ENCODE measurements at places on chromosomes 7 and 10.

DNA sequence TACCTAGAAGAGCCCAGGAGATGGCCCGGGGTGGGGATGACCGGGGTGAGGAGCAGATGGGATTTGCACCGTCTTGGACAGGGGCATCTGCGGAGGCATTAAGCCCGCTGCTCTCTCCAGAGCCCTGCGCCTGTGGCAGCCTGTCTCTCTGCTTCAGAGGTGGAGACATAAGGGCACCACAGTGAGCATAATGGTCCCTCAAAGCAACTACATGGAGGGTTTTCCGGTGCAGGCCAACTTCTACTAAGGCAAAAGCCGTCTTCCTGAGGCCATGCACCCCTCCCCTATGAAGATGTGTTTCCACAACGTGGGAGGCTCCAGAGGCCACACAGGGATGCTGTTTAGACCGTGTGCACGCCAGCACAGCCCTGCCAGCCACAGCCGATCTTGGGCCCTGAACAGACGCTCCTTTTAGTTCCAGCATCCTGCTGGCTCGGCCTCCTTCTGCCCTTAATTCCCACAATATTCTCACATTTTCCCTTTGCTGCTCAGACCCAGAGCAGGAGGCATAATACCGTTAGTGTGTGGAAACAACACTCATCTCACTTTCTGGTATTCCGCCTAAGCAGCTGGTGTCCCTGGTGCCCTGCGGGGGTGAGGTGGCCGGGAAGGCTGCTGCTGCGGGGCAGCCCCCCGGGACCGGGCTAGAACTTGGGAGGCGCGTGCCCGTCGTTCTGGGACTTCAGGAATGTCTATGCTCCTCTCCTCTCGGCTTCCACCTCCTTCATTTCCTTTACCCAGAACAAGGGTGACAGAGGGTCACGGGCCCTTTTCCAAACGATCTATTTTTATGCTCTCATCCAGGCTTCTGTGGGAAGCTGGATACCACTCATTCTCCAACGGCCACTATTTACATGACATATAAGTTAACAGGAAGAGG, 266.9 kb downstream of the TNS3 start:
- peak; percentile 83 for DNase-seq

DNA sequence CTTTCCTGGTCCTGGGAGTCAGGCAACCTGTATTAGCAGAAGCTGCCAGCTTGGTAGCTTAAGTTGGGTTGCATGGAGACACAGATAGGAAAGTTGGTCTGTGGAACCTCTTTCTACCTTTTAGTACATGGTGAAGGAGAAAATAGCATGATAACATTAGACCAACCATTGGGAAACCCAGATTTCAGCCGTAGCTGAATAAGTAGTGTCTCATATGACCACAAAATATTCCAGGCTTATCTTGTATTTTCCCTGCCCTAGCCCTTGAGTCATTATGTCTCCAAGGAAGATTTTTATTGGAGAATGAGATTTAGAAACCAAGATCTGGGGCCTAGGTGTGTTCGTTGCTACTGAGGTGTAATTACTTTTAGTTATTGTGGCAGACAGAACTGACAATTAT, 67.2 kb downstream of the CCSER2 start:
- no peak for DNase-seq

GRCh38 chr7:108535257-108535656, 9.3 kb upstream of the PNPLA8 start:
- DNase-seq: no peak

- no peak for DNase-seq
Measured at GRCh38 chr7:137728426-137728825, 118.3 kb downstream of the DGKI start.

DNA sequence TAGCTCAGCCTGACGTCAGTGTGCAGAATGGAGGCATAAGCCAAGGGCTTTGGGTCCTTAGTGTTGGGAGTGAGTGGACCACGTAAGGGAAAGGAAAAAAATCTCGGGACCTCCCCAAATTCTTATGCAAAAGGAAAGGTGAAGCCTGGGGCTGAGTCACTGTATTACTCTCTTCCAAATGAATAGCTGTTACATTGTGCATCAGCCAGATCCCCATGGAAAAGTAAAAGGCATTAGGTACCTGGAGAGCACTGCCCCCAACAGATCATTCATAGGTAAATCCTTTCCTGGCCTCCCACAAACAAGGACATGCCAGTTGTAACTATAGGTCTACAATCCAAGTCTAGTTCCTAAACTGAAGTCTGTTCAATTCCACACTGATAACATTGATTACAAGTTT, 170.5 kb downstream of the C1GALT1 start:
- DNase-seq: no peak

DNA sequence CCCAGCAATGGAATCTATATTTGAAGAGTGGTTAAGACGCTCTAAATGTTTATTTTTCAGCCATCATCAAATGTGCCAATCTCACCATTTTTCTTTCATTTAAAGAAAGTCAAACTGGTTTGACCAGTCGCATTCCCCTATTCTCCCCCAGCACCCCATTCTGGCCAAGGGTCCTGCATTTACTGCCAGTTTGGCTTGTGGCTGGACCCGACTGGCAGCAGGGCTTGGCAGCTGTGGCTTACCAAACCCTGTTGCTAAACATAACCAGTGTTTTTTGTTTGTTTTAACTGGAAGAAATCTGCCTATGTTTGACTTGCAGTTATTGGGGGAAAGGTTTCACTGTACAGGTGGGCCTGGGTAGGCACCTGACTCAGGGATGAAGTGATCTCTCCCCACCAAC, 116.3 kb downstream of the CYP26A1 start:
- no peak for DNase-seq

GRCh38 chr10:48476279-48476982, 128.4 kb downstream of the ARHGAP22 start:
- no peak for DNase-seq

DNA sequence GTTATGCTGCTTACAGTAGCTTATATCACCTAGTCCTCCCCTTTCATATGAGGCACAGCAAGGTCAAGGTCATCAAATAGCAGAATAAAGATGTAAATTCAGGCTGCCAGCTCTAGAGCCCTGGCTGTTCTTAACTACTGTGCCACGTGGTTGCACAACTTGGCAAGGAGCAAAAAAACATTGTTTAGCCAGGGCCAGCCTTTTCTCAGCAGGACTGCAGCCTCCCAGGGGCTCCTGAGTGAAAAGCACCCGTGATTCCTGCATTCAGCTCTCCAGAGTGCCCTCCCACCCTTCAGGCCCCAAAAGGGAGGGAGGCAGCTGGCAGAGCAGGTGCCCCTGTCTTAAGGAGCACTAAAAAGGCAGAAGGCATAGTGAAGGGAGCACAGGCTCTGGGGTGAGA, 31.8 kb upstream of the TM9SF3 start:
- peak; percentile 41 for DNase-seq

GRCh38 chr7:96114190-96114589, 207.7 kb downstream of the SLC25A13 start:
- DNase-seq: no peak

DNA sequence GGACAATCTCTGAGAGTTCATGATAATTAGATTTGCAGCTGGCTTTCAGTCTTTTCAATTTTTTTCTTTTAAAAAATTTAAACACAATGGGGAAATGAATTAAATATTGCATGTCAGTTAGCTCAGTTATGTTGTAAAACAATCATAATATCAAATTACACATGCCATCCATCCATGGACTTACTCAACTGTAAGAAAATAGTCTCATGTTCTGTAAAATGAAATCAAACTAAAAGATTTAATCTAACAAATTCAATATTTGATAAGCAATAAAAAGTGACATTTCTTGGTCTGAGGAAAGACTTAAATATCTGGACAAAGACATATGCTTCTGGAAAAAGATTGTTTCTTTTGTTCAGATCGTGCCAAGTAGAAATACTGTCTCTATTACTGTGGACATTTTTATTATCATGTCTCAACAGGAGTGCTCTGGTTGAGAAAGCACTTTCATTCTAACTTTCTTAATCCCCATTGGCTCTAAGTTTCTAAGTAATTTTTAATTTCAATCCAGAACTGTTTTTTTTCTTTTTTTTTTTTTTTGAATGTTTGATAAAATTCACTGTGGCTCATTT, 179.2 kb upstream of the FAM3C start:
- DNase-seq: no peak

GRCh38 chr10:88765816-88766215, 6.0 kb downstream of the LIPN start:
- no peak for DNase-seq

GRCh38 chr10:94571528-94571927, 25.9 kb downstream of the HELLS start:
- no peak for DNase-seq

DNA sequence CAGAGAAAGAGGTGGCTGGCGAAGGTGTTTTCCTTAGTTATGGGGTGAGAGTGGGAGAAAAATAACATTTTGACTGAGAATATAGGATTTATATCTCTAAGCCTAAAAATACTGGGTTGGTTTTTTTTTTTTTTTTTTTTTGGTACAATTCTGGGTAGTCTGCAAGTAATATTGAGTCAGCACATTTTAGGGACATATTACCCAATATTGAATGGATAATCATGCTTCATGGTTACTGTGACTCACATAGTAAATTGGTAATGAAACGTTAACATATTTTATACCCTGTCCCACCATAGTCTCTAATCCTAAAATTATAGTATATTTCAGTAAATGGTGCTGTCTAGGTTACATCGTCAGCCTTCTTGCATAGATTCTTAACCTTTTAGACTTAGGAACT, 91.4 kb downstream of the TPST1 start:
- no peak for DNase-seq

- no peak for DNase-seq
Measured at GRCh38 chr7:124379296-124379695, 346.4 kb upstream of the TMEM229A start.

- no peak for DNase-seq
Measured at GRCh38 chr7:106999023-106999422, 45.5 kb upstream of the PRKAR2B start.

DNA sequence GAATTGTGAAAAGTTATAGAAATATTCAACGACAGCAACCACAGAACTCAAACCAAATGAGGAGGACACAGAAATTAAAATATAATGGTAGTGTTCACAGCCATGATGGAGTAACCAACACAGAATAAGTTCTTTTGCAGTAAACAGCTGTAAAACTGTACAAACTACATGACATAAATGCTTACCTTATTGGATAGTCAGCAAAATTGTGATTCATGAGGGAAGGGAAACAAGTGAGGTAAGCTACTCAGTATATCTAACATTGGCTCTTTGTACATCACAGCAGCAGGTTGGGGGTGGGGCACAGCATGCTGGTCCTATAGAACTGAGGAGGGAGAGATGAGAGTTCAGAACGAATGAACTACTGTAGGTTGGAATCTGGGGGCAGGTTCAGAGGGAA, 86.4 kb downstream of the CDC14C start:
- no peak for DNase-seq

- no peak for DNase-seq
Measured at GRCh38 chr7:146889806-146890555, 773.4 kb downstream of the CNTNAP2 start.

GRCh38 chr10:117138838-117139580, 939 bp upstream of the VAX1 start:
- no peak for DNase-seq

GRCh38 chr7:125149151-125149550, 219.5 kb upstream of the POT1 start:
- DNase-seq: no peak

- DNase-seq: no peak
Measured at GRCh38 chr10:88886557-88886956, 6.5 kb downstream of the STAMBPL1 start.

GRCh38 chr10:11898372-11899066, 75.4 kb downstream of the PROSER2 start:
- DNase-seq: no peak

GRCh38 chr7:130940907-130941306, 206.9 kb upstream of the KLF14 start:
- DNase-seq: no peak

DNA sequence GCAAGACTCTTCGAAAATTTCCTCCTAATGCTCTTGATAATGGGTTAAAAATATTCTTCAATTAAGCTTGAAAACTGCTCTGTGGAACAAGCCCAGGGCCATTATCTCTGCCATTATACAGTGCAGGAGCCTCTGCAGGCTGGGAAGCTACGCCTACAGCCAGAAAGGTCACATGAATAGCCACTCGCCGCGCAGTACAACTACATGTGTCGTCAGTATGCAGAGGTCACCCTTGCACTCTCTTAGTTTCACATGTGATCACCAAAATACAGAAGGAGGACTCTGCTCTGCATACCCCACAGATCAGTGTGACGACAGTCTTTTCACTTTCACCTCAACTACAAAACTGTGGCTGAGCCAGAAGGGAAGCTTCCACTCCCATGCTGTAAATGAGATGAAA, 141.8 kb upstream of the C1QL3 start:
- no peak for DNase-seq

- DNase-seq: no peak
Measured at GRCh38 chr7:6505685-6506559, 45.3 kb downstream of the GRID2IP start.

All from G401 (cell line).